GM10248 (cell line): ENCODE measurements at places on chromosomes 11 and 22.

DNA sequence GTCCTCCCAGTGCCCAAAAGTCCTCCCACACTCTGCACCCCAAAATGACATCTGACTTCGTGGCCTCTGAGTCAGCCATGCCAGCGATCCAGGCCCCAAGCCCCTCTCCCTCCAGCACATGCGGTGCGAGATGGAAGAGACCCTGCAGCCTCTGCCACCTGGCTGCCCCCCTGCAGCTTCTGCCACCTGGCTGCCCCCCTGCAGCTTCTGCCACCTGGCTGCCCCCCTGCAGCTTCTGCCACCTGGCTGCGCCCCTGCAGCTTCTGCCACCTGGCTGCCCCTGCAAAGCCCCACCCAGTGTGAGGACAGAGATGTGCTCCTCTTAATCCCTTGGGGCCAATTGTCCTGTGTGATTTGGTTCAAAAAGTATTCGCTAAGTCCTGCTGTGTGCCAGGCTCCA, 68.0 kb downstream of the WNT7B start:
- no peak for DNase-seq

DNA sequence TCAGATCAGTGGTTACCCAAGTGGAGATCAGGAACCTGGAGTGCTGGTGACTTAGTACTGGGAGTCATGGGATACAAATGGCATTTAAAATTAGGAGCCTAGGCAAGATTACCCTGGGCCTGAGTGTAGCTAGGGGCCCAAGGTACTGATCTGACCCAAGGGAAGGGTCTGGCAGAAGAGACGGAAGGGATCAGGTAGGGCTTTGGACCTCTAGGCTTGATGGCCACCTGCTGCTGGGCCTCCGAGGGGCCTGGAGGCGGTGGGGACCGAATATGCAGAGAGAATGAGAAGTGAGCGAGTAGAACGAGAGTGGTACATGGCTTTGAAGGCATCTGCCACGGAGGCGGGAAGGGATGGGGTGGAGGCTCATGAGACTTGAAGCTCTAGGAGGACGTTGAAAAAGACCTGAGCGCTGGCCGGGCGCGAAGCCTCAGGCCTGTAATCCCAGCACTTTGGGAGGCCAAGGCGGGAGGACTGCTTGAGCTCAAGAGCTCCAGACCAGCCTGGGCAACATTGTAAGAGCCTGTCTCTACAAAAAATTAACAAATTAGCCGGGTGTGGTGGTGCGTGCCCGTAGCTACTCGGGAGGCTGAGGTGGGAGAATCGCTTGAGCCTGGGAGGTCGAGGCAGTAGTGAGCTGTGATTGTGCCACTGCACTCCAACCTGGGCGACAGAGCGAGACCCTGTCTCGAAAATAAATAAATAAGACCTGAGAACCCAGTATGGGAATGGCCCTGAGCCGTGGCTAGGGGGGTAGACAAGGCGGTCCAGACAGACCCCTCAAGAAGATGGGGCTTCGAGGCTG, 563 bp upstream of the PPIL2 start:
- no peak for DNase-seq

DNA sequence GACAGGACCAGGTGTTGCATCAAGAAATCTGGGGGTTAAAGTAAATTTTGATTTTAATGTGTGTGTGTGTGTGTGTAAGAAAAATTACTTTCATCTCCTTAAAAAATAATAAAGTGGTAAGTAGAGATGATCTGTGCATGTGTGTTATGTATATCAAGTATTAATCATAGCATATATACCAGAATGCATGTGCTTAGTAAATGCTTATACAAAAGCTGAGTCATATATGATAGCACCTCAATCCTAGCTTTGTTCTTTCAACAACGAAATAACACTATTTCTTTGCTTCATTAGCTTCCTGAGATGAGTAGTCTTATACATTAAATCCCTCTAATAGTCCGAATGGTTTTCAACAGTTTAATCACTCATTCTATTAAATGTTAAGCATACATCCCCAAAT, 899.6 kb upstream of the ANO3 start:
- DNase-seq = no peak

- no peak for DNase-seq
These were observed 587 bp upstream of the ALDH3B1 start for GRCh38 chr11:68009391-68010089.
